ENCODE measurements at places on chromosomes 2 and 18.
A peak's percentile ranks its signal among the peaks of the same experiment; 100 is the strongest.

DNA sequence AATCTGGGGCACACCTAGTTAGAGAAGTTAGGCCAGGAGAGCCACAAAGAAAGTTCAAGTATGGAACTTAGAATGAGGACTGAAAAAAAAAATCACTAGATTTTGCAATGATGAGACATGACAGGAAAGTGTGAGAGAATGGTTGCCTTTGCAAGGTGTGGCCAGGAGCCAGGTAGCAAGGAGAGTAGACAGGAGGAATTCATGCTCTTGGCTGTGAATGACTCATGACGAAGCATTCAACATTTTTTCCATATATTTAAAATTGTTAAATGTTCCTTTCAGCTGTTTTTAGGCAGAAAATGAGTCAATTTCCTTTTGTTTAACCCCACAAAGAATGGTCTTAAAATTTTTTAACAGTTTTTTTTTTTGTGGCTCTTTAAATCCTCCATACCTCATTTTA, 636.9 kb downstream of the PLCL1 start:
- no peak for DNase-seq

- DNase-seq = no peak
Measured at GRCh38 chr2:64094663-64095382, 49.4 kb downstream of the PELI1 start.

DNA sequence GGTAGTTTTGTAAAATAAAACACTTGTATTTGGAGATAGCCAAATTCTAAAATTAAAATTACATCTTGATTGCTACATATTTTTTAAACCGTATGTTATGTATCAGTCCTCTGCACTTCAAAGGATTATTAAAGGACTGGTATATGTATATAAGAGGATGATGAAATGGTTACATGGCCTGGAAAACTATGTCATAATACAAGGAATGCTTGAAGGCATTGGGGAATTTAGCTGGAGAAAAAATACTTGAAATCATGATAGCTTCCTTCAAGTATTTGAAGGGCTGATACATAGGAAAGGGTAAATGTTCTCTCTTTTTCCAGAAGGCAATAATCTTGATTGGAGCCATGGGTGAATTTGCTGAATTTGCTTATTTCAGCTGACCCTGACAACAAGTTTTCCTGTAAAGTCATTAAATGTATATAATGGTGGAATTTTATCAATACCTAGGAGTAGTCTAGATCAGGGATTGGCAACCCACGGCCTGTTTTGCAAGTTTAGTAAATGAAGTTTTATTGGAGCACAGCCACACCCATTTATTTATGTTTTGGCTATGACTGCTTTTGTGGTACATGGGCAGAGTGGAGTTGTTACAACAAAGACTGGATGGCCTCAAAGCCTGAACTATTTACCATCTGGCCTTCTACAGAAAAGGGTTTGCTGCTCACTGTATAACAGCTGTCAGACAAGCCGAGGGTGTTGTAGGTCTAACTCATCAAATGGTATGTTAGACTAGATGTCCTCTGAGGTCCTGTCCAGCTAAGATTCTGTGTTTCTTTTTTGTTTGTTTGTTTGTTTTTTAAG, 34.4 kb downstream of the ACYP2 start:
- no peak for DNase-seq

GRCh38 chr2:160783474-160783873, 289.9 kb upstream of the RBMS1 start:
- no peak for DNase-seq

DNA sequence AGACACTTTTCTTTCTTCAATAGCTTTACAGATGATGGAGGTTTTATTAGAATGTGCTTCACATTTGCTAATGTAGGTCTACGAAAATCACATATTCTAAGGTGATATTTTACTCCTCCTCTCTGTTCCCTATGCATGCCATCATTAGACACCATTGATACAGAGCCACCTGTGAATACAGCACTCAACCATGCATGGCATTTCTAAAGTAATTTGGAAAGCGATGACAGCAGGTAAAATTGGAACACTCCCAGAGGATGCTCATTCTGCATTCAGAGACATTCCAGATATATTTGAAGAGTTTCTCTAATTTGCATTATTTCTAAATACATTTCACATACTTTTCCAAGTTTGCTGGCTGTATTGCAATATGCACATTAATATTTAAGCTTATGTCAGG, 65.3 kb upstream of the RIT2 start:
- no peak for DNase-seq

- DNase-seq = peak; percentile 37
Measured at GRCh38 chr2:187453078-187453641, 5.1 kb upstream of the CALCRL start.
